ENCODE measurements at places on chromosomes 2 and 18. TPM values are rescaled to one million over a fixed set of nuclear protein-coding genes. Genes with fewer than 3 reads are reported as not detected.

DNA sequence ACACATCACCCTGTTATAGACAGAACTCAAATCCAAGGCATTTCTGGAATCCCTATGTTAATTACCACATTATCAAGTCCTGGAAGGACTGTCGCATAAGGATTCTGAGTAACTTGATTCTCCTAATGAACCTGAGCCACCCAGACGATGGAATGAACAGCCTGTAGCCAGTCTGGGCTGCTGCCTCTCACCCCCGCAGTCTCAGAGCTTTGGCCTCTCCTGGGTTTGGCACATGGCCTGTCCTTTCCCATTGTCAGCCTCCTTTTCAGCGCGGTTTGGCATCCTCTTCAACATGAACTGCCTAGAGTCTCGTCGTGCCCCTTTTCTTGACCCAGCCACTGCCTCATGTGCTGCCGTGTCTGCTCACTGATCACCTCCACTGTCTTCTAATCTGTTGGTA is 147.6 kb downstream of the SLC8A1 start:
- no peaks in the 10 kb centered on the region for H3K36me3 ChIP-seq
- no peak for DNase-seq
- H3K4me1 ChIP-seq = no peaks in the 10 kb centered on the region

DNA sequence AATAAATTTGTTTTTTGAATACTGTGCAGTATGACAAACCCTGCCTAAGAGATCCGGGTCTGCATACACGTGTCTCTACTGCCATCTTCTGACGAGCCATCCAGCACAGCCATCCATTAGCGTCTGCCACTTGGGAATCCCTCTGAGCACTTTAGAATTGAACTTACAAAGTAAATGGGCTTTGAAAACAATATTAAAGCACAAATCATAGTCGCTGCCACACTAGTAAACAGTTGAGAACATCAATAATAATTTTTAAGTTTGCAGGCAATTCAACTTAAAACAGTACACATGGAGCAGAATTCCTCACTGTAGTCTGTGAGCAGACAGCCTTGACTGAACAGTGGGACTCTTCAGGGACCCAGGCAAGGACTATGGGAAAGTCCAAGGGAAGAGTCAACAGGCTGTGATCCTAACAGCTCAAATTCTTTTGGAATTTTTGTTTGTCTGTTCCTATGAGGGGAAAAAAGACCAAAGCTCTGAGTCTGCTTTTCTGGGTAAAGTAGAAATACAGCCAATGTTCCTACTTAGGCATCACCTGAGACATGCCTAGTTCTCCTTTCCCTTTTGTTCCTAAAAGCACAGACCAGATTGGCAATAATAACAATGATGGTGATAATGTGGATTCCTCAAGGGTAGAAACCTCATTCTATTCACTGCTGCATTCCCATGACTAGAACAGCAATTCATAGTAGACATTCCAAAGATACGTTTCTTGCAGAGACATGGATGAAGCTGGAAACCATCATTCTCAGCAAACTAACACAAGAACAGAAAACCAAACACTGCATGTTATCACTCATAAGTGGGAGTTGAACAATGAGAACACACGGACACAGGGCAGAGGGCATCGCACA is 92.9 kb downstream of the MREG start:
- DNase-seq = peak; percentile 47
- peaks cover 5% of the 10 kb centered on the region for H3K27me3 ChIP-seq
- no peaks in the 10 kb centered on the region for H3K4me1 ChIP-seq

- no peaks in the 10 kb centered on the region for H3K36me3 ChIP-seq
- no peak overlapping the region for H3K4me3 ChIP-seq
- no peak overlapping the region for H3K27ac ChIP-seq
- no peaks in the 10 kb centered on the region for H3K4me1 ChIP-seq
- H3K27me3 ChIP-seq = peaks cover 7% of the 10 kb centered on the region
Measured at GRCh38 chr2:200219309-200220113, 87.0 kb upstream of the SPATS2L start.

GRCh38 chr2:97656905-97657587 is 6.8 kb downstream of the ACTR1B start:
- peaks cover 40% of the 10 kb centered on the region for H3K36me3 ChIP-seq
- no peaks in the 10 kb centered on the region for H3K27me3 ChIP-seq
- H3K4me1 ChIP-seq = peaks cover 13% of the 10 kb centered on the region
- H3K27ac ChIP-seq = no peak overlapping the region
- H3K4me3 ChIP-seq = no peak overlapping the region
- no peak for DNase-seq

DNA sequence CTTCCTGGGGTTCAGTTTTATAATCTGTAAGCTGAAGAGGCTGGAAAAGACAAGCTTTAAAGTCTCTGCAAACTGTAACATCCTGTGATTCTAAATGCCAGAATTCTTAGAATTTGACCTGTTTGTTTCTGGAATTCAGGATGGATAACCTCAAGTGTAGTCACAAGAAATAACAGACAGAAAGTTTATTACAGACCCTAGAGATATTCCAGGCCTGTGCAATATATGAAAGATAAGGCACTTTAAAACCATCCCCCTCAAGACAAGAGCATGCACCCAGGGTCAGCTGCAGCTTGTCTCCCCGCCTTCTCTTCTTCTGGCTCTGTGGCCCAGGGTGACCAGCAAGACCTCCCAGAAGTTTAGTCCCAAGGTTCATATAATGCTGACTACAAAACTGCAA is 298.7 kb upstream of the ACVR2A start:
- H3K4me1 ChIP-seq = peaks cover 3% of the 10 kb centered on the region
- H3K27ac ChIP-seq = no peak overlapping the region
- H3K4me3 ChIP-seq = no peak overlapping the region
- no peaks in the 10 kb centered on the region for H3K36me3 ChIP-seq

DNA sequence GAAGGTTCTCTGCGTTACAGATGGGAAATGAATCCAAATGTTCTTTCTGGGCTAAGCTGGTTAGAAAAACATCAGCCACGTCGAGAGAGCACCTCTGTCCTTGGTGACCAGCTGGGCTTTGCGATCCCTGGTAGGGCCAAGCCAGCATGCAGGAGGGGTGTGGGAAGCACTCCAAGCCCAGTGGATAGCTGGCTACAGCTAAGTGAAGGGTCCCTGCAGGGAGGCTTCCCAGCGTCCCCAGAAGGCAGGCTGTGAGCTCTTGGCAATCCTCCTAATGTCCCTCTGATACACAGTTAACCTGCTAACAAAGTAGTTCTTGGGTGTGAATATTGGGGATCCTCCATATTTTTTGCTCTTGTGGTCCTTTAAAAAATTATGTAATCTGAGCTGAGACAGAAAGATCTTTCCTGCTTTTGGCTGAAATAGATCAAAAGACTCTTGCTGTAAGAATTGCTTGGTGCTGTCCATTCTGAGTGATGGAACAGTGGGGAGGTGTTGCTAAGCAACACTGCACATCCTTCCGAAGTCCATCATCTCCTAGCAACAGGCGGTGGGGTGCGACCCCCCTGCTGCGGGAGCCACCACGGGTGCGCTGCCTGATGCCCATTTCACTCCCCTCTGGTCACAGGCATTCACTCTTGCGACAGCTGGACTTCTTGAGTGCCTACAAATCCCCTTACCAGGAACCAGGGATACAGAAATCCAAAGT is 88.5 kb upstream of the UXS1 start:
- H3K27ac ChIP-seq = no peak overlapping the region
- no peak for DNase-seq
- H3K36me3 ChIP-seq = no peaks in the 10 kb centered on the region
- no peak overlapping the region for H3K4me3 ChIP-seq
- H3K27me3 ChIP-seq = no peaks in the 10 kb centered on the region
- no peaks in the 10 kb centered on the region for H3K4me1 ChIP-seq

Gene UGT1A3
- not detected for total RNA-seq

DNA sequence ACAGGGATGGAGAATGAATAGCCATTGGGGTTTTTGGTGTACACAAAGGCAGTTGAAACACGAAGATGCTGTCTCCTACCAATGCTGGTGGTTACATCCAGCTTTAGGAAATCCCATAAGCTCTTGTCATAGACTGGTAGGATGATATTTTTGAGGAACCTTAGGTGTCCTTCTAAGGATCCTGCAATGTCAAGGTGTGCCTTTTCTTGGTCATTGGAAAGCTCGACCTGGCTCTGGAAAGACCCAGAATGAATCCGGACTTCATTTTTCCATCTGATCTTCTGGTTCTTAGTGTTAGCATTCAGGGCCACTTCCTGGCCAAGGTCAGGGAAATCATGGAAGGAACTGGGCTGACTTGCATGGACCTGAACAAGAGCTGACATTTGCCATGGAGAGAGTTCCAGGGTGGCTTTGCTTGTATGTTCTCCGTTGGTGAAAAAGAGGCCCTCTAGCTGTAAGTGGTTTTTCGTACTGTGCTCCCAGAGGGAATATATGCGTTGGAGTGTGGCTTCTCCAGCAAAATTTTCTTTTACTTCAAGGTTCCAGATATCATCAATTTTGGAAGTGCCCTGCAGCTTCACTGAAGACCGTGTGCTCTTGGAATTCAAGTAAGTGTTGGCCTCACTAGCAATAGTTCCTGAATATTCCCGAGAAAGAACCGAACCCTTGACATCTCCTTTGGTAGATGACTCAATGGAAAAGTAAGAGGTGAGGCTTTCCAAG is 38.0 kb downstream of the APOB start:
- no peak overlapping the region for H3K27ac ChIP-seq

GRCh38 chr2:209086761-209087160 is 337.1 kb upstream of the MAP2 start:
- H3K4me3 ChIP-seq = no peak overlapping the region
- no peaks in the 10 kb centered on the region for H3K4me1 ChIP-seq
- H3K27me3 ChIP-seq = no peaks in the 10 kb centered on the region
- H3K36me3 ChIP-seq = no peaks in the 10 kb centered on the region

Gene POTEJ
- total RNA-seq = not detected

- no peak overlapping the region for H3K4me3 ChIP-seq
- H3K27me3 ChIP-seq = peaks cover 19% of the 10 kb centered on the region
- no peaks in the 10 kb centered on the region for H3K36me3 ChIP-seq
- DNase-seq = no peak
- H3K27ac ChIP-seq = no peak overlapping the region
Measured at GRCh38 chr2:217231212-217231611, 371.3 kb upstream of the TNP1 start.

GRCh38 chr2:228762565-228762964 is 508.5 kb downstream of the PID1 start:
- H3K4me3 ChIP-seq = no peak overlapping the region
- no peaks in the 10 kb centered on the region for H3K27me3 ChIP-seq
- no peaks in the 10 kb centered on the region for H3K4me1 ChIP-seq
- H3K36me3 ChIP-seq = no peaks in the 10 kb centered on the region

Gene GPR39
- total RNA-seq = not detected

Gene ZNF892
- total RNA-seq = 3.1 TPM

GRCh38 chr18:62018759-62019041 is 125.9 kb upstream of the RNF152 start:
- H3K36me3 ChIP-seq = no peaks in the 10 kb centered on the region
- no peak overlapping the region for H3K27ac ChIP-seq
- no peak for DNase-seq

- H3K4me1 ChIP-seq = peaks cover 37% of the 10 kb centered on the region
- H3K36me3 ChIP-seq = peaks cover 12% of the 10 kb centered on the region
- peak; percentile 19 for DNase-seq
- no peak overlapping the region for H3K4me3 ChIP-seq
Measured at GRCh38 chr2:136212426-136213378, 94.8 kb upstream of the CXCR4 start.

- H3K4me3 ChIP-seq = no peak overlapping the region
- no peak for DNase-seq
- H3K27me3 ChIP-seq = no peaks in the 10 kb centered on the region
- no peaks in the 10 kb centered on the region for H3K36me3 ChIP-seq
Measured at GRCh38 chr2:45904267-45904945, 252.9 kb downstream of the PRKCE start.

- H3K27ac ChIP-seq = no peak overlapping the region
- H3K4me3 ChIP-seq = no peak overlapping the region
- peaks cover 7% of the 10 kb centered on the region for H3K4me1 ChIP-seq
Measured at GRCh38 chr2:174157053-174157452, 91.3 kb downstream of the OLA1 start.

Gene FBXO15
- total RNA-seq = 3.8 TPM

Gene CAVIN2
- not detected for total RNA-seq

GRCh38 chr18:45817543-45817942 is 7.9 kb upstream of the SIGLEC15 start:
- H3K27ac ChIP-seq = no peak overlapping the region
- H3K4me1 ChIP-seq = no peaks in the 10 kb centered on the region
- no peak for DNase-seq
- peaks cover 2% of the 10 kb centered on the region for H3K36me3 ChIP-seq
- H3K27me3 ChIP-seq = peaks cover 4% of the 10 kb centered on the region
- no peak overlapping the region for H3K4me3 ChIP-seq

DNA sequence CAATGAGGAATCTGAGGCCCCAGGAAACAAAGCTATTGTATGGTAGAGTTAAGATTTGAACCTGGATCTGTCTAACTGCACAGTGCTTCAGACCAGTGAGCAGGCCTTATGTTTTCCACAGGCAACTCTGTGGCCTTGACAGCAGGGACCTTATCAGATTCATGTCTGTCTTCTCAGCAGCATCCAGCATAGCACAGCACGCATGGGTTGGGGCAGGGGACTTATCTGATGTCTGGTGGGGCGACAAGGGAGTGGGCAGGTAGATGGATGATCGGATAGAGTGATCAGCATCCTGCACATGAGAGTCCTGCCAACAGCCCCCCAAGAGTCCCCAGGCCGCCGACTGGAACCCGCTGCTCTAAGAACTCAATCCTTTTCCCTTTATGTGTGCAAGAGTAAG is 28.7 kb upstream of the KCNF1 start:
- H3K4me3 ChIP-seq = no peak overlapping the region
- no peak for DNase-seq
- H3K27ac ChIP-seq = no peak overlapping the region
- H3K4me1 ChIP-seq = peaks cover 32% of the 10 kb centered on the region
- H3K27me3 ChIP-seq = no peaks in the 10 kb centered on the region

- no peak for DNase-seq
- no peaks in the 10 kb centered on the region for H3K4me1 ChIP-seq
- no peak overlapping the region for H3K27ac ChIP-seq
- H3K4me3 ChIP-seq = no peak overlapping the region
Measured at GRCh38 chr18:59686260-59686659, 11.0 kb downstream of the CCBE1 start.

Gene ATP8B1
- 1.4 TPM for total RNA-seq

DNA sequence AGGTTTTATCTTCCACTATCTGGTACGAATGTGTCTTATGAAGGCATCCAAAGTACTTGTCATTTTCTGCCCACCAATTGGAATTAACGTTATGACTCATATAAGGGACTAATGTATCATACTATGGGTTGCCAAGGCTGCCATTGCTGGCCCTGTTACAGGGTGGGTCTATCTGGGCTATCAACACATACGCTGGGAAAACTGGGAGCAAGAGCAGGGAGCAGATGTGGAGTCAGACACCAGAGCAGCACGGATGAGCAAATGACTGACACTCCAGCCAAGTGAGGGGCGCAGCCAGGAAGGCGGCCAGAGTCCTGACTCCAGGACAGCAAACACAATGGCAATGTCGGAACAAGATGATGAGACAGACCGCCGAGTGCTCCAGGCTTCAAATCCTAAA is 145.9 kb downstream of the COPS8 start:
- no peak for DNase-seq
- H3K27me3 ChIP-seq = peaks cover 15% of the 10 kb centered on the region
- no peak overlapping the region for H3K4me3 ChIP-seq
- H3K27ac ChIP-seq = no peak overlapping the region
